Bronchial epithelial cell (primary cell): ENCODE measurements at places on chromosomes 12 and 14.
A peak's percentile ranks its signal among the peaks of the same experiment; 100 is the strongest.

DNA sequence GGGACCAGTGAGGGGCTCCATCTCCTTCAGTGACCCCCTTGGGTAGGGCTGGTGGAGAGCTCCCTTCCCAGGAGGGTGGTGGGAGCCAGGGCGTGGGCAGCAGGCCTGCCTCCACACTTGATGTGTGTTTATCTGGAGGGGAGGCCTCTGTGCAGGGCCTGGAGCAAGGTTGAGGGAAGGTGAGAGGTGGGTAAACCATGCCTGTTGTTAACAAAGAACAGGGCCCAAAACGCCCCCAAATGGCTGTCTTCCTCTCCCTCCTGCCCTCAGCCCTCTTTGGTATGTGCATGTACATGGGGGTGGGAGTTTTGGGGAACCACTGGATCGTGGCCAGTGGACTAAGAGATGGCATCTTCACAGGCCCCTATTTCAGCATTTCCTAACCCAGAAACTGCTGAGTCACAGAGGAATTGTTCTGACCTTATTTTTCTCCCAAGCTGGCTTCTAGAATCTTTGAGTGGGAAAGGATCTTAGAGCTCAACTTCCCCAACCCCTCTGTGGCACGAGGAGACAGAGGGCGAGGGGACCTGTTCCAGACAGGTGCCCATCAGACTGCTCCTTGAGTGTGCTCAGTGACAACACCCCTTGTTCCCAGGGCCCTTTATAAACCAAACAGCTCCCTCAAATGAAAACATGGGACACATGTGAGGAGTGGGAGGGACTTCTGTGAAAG, 3.6 kb downstream of the SLC48A1 start:
- no peak for DNase-seq

- DNase-seq: peak; percentile 78
These were observed 155.0 kb downstream of the NUAK1 start for GRCh38 chr12:105983622-105984320.

GRCh38 chr14:76844223-76844622, 18.0 kb downstream of the LRRC74A start:
- peak; percentile 45 for DNase-seq

GRCh38 chr12:68561830-68562229, 48.9 kb upstream of the RAP1B start:
- DNase-seq: no peak

DNA sequence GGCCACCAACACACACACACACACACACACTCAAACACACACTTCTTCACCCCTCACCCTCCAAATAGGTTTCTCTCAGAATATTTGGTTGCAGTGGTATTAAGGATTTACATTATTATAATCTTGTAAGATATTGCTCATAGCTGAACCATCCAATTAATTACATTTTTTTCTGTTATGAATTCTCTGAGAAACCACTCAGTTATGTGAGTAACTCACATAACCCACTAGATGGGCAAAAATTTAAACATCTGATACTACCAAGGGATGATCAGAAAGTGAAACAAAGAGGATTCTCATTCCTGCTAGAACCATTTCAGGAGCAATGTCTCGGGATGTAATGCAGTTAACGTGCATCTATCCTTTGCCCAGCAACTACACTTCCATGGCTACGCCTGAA, 31.6 kb downstream of the TMTC1 start:
- no peak for DNase-seq

GRCh38 chr12:119082016-119082415, 96.7 kb upstream of the HSPB8 start:
- DNase-seq: no peak
